ENCODE measurements at places on chromosomes 12 and 14.

DNA sequence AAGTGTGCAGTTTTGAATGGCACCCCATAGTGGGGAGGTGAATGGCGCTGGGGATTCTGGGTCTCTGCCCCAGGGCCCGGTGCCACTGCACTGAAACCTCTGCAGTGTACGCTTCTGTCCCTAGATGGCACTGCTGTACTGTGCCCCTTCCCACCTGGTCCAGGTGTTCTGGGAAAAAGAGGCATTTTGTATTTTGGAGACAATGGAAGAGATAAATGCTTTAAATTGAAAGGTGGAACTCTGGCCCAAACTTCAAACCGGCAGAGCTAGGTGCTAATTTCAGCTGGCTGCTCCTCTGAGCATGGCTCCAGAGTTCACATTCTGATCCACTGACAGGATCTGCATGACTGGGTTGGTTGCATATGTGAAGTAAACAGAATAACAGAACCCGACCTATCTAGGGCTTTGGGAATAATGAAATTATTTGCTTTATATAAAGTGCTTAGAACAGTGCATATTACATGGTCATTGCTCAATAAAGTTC lies 52.2 kb downstream of the KRT80 start:
- no peak for DNase-seq
- H3K36me3 ChIP-seq: no peaks in the 10 kb centered on the region
- H3K4me1 ChIP-seq: no peaks in the 10 kb centered on the region
- H3K27me3 ChIP-seq: peaks cover 24% of the 10 kb centered on the region
- no peak overlapping the region for H3K4me3 ChIP-seq
- H3K27ac ChIP-seq: no peak overlapping the region

- no peaks in the 10 kb centered on the region for H3K36me3 ChIP-seq
- no peaks in the 10 kb centered on the region for H3K27me3 ChIP-seq
- no peak overlapping the region for H3K4me3 ChIP-seq
- H3K27ac ChIP-seq: no peak overlapping the region
Observed at GRCh38 chr12:77813558-77813957, 17.1 kb upstream of the NAV3 start.

DNA sequence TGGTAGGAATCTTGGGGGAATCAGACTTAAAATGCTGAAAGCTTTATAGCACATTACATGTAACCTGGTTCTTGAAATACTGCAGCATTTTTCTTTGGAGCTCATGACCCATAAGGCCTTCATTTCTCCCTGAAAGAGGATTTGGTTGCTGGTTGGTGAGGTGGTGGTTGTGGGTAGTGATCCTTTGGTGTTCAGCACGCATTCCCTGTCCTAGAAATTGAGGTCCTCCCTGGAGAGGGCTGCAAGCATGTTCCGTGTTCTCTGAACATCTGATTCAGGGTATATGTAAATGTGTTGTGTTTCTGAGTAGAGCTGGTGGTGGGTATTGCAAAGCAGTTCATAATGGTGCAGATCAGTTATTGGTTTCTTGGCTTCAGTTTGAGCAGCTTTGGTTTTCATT lies 2.0 kb downstream of the SCN8A start:
- no peak for DNase-seq
- H3K27ac ChIP-seq: no peak overlapping the region
- peaks cover 10% of the 10 kb centered on the region for H3K4me1 ChIP-seq
- H3K36me3 ChIP-seq: no peaks in the 10 kb centered on the region
- H3K4me3 ChIP-seq: no peak overlapping the region
- peaks cover 62% of the 10 kb centered on the region for H3K27me3 ChIP-seq

GRCh38 chr12:65293735-65294134 lies 15.3 kb downstream of the MSRB3 start:
- H3K36me3 ChIP-seq: no peaks in the 10 kb centered on the region
- no peak overlapping the region for H3K27ac ChIP-seq
- H3K27me3 ChIP-seq: peaks cover 8% of the 10 kb centered on the region
- no peak overlapping the region for H3K4me3 ChIP-seq

DNA sequence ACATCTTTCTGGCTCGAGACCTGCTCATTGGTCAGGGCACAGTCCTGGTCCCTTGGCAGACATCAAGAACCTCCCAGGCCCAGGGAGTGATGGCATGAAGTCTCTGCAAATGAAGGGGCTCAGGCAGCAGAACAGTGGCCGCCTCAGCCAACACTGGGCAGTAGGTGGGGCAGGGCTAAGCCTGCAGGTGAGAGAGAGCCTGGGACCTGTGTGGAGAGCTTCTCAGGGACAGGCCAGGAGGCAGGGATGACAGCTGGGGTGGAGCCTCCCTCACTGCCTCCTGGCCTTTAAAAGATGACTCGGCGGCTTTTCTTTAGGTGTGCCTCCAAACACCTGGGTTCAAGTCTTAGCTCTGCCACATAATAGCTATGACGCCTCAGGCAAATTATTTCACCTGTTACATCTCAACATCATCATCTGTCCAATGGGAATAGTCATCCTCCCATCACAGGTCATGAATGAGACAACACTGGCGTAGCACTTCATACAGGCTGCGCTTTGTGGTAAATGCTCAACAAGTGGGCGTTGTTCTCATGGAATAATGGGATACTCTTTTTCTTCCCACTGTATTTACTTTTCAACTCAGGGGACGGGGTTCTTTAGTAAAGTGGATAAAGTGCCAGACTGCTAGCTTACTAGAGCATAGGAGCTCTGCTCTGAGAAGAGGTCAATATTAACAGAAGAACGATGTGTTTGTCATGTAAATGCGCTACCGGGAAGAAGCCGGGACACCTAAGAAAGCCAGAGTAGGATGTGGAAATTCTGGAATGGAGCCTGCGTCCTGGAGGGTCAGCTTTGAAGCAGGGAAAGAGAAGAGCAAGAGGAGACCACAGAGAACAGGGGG lies 277.4 kb downstream of the FOXN3 start:
- DNase-seq: no peak
- peaks cover 6% of the 10 kb centered on the region for H3K27me3 ChIP-seq
